ENCODE measurements at places on chromosomes 3 and 15.

DNA sequence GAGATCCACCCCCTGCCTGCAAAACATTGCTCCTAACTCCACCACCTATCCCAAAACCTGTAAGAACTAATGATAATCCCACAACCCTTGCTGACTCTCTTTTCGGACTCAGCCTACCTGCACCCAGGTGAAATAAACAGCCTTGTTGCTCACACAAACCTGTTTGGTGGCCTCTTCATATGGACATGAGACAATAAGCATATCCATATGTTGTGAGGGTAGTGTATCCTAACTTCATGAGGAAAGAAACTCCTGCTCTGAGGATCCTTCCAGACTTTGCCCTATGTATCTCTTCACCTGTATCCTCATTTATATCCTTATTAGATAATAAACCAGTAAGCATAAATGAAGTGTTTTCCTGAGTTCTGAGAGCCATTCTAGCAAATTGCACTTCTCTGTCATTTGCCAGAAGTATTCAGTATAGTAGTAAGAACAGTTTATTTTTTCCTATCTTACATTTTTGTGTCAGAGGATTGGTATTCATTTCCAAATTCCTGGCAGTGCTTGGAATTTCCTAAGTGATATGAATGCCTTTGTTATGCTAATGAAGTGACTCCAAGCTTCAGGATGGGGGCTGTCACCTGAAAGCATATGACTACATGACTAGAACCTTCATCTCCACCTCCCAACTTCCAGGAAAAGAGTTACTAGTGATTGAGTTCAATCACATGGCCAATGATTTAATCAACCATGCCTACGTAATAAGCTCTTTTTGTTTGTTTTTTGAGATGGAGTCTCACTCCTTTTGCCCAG is 30.2 kb downstream of the TTBK2 start:
- DNase-seq, result peak; percentile 77

GRCh38 chr3:125281381-125281780 is 68.8 kb upstream of the SLC12A8 start:
- no peak for DNase-seq

DNA sequence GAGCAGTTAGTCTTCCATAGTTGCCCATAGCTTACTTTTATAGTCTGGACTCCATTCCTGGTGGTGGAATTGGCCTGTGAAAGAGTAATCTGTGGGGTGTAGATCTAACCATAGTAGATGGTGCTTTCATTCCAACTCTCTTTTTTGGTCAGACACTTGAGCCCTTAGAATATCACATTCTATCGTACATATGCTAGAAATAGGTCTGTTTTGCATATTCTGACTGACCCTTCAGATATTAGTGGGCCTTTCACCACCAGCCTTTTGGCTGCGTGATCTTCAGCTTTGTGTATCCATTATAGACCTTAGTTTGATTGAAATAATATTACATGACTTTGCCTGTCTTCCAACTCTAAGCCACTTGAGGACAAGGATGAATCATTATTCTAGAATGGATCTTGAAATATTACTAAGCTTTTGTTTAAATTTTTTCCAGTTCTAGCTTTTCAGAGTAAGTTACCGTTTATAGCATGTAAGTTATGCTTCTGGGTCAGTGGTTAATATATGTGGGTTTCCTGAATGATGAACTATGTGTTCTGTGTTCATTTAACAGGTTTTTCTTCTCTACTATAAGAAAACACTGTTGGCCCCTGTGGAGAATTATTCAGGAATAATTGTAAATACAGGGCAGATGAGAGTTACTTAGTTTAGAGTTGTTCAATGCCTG is 8.7 kb downstream of the RAB7A start:
- DNase-seq, result no peak

GRCh38 chr15:62362608-62363007 is 197.5 kb upstream of the C2CD4B start:
- DNase-seq, result peak; percentile 23

DNA sequence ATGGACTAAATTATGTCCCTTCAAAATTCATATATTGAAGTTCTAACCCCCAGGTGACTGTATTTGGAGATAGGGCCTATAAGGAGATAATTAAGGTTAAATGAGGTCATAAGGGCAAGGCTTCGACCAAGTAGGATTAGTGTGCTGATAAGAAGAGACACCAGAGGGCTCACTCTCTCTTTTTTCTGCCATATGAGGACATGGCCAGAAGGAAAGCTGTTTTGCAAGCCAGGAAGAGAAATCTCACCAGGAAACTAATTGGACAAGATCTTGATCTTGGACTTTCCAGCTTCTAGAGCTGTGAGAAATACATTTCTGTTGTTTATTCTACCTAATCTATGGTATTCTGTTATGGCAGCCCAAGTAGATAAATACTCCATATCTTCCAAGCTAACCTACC is 503.6 kb upstream of the NAALADL2 start:
- DNase-seq, result no peak

DNA sequence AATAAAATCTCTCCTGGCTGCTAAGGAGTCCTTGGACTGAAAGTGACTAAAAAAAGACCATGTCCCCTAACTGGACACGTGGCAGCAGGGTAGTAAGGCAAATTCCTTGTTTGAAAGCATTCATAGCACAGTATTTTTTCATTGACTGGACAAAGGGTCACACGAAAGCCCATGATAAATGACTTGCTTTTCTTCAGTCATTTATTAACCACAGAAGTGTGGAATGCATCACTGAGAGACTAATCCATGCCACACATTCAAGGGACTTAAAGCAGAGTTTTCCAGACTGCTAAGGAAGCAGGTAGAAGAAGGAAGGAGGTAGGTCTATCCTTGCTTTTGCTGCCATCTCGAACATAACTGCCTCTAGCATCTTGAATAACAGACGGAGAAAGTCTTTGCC is 31.2 kb downstream of the CASR start:
- DNase-seq, result no peak

DNA sequence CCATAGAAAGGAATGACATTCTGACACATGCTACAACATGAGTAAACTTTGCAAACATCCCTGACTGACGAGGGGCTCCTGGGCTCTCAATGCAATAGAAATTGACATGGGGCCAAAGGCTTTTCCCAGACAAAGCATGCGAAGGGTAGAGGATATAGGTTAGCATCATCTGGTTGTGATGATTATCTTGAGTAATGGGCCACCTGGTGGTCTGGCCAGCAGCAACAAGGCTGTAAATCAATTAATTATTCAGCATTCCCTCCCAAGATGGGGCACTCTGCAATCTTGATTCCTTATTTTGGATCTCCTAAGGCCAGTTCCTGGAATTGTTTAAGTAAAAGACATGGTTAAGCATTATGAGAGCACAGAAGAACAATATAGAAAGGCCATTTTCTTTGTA is 99.2 kb downstream of the AGBL1 start:
- DNase-seq, result no peak

GRCh38 chr3:8363200-8363599 is 138.4 kb upstream of the LMCD1 start:
- no peak for DNase-seq

DNA sequence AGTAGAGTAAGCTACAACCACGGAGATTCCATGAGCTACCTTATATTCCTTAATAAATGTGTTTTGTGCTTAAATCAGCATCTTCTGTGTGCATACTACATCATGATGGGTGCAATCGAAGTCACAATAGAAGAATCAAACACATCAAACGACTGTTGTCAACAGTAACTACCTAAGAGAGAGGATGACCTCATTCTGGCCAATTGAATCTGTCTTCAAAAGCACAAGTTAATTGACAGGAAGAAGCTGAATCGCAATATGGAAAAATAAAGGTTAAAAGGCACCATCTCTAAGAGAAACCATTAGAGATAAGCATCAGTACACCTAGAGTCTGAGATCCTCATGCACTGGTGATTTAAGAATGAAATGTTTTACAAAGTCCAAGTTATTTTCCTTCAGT is 39.0 kb downstream of the CD200R1L start:
- no peak for DNase-seq
